ENCODE measurements at places on chromosomes 5 and 9. TPM values are rescaled to one million over a fixed set of nuclear protein-coding genes. Genes with fewer than 3 reads are reported as not detected.

DNA sequence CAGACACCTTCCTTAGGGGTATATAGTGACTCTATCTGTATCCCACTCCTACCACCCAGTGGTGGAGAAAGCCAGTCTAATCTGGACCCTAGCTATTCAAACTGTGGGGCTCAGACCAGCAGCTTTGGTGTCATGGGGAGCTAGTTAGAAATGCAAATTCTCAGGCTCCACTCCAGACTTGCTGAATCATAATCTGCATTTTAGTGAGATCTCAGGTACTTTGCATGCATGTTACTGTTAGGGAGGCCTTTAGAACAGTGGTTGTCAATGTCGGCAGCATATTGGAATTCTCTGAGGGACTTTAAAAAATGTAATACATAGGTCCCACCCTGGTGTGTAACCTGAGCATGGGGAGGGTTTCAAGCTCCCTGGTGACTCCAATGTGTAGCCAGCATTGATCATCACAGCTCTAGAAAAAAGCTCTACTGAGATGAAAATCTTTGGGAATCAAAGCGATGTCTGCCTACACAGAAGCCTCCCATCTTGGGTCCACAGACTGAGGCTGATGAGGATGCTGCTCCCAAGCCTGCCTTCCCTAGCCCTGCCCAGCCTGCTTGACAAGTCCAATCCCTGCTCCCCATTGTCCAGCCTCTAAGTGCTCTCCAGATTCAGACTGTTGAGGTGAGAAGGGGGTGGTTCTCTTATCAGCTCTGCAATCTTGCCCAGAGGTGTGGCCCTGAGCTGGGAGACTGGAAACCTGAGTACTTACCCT lies 11.9 kb upstream of the GM2A start:
- DNase-seq = no peak

DNA sequence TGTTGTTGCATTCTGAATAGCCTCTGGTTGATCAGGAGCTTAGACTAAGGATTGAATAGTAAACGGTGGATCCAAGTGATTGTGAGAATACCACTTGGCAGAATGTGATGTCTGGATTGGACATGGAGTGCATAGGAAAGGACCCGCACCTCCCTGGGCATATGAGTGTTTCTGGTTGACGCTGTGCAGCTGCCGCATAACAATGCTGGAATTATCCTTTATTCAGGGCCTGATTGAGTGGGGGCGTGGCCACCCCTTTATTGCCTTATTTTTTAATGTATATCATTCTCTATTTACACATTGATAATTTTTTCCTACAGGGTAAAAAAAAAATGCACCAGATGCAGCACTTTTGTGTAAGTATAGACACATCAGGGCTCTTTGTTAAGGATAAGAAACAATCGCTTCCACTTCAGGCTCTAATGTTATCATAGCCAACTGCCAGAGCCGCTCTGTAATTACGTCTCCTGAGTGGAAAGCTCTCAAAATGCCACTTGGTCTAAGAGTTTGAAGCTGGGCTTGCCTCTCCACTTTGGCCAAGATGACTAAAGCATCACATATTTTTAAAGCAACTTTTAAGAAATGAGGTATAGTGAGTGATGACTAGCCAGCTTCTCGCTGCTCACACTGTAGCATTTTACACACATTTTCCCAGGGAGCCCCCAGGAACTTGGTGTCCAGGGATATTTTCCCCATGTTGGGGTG lies 5.7 kb downstream of the FGD3 start:
- DNase-seq = no peak

DNA sequence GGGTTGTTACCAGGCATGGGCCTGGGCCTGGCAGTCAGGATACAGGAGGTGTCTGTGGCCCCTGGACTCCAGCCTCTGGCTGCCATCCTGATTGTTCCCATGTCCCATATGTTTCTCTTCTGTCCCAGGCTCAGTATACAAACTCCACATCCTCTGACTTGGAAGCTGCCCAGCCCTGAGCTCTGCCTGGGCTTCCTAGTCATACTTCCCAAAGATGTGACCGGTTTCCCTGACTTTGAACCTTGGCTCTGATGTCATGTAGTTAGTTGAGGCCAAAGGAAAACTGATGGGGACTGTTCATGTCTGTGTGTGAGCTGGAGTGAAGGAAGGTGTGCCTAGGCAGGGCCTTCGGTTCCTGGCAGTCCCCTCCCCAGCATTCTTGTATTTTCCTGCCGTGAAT lies 50.4 kb downstream of the CYSTM1 start:
- no peak for DNase-seq

DNA sequence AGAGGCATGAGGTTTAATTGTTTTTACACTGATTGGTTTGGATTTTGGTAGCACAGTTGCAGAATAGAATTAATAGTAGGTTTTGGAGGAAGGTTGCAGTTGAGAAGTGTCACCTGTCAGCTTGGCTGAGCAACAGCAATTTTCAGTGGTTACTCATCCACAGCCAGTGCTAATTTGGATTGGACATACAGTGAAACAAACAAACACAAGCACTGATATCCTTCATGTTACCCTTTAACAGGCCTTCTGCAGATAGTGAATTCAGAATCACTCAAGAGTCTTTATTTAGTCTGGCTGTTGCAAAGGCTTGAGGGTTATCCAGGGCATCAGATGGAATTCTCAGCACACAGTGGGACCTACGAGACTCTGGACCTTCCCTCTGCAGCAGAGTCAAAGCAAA lies 31.8 kb upstream of the POU4F3 start:
- DNase-seq = no peak

GRCh38 chr9:92455217-92455616 lies 27.1 kb downstream of the ASPN start:
- no peak for DNase-seq

DNA sequence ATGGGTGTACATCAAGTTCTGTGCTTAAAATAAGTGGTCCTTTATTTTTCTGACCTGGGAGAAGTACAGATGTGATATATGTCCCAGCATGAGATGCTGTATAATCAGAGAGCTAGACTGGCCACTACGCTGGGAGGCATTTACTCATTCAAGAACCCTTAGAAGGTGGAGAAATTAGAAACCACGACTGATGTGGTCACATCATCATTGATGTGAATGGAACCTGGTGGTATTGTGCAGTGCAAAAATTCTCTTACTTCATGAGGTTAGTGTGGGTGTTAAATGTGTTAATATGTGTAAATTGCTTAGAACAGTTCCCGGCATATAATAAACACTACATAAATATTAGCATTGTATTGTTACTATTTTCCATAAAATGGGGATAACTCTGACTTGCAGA lies 69.5 kb upstream of the CKMT2 start:
- DNase-seq = no peak

- no peak for DNase-seq
Measured at GRCh38 chr9:107868186-107868585, 378.6 kb upstream of the KLF4 start.

DNA sequence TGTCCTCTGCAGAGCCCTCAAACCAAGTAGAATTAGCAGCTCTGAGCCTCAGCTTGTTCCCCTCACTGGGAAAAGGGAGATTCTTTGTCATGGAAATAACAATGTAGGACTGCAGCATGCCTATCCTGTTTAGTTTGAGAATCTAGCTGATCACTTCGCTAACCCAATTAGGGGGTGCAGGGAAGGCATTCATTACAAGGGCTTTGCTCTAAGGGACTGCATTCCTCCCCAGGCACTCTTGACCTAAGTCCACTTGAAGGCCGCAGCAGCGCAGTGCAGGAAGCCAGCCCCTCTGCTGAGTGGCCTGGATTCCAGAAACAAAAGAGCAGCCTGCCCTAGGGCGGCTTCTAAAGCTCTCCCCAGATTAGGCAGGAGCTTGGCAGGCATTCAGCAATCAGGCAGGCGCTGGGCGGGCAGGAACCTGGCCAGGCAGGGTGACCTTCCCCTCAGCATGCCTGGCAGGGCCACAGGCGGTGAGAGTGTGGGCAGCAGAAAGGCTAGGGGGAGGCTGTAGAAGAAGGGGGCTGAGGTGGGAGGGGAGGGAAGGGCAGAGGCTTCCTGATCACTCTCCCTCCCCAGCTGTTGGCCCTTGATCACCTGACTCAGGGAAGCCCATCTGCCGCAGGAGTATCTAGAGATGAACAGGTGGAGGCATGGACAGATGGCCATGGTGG lies 24.8 kb downstream of the CCNJL start:
- no peak for DNase-seq

DNA sequence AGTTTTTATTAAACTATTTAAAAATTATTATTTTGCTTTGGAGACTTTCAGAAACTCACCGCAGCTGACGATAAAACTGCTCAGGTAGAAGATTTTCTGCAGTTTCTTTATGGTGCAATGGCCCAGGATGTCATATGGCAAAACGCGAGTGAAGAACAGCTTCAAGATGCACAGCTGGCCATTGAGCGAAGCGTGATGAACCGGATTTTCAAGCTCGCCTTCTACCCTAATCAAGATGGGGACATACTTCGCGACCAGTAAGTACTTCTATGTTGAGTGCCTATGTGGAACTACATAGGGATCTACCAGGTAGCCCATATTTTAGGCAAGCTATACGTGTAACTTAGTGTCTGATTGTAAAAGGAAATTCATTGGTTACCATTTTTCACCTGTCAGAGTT lies 94.0 kb downstream of the GAPVD1 start:
- DNase-seq = no peak

- DNase-seq = no peak
Measured at GRCh38 chr5:155522540-155522939, 509.0 kb downstream of the KIF4B start.

DNA sequence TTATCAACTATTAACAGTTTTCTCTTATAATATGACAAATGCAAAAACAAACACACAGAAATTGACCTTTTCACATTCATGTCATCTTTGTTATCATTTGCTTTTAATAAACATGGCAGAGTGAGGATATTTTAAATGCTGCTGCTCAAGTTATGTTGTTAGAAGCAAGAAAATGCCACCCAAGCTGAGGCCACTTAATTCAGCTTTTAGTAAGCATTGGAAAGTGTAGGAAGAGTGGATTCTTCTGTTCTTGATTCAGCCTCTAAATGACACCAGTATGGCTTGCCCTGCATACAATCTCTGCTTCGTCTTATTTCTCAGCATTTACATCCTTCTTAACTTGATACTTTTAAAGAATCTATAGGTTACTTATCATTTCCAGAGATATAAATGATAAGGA lies 420.4 kb upstream of the POU5F2 start:
- DNase-seq = no peak

DNA sequence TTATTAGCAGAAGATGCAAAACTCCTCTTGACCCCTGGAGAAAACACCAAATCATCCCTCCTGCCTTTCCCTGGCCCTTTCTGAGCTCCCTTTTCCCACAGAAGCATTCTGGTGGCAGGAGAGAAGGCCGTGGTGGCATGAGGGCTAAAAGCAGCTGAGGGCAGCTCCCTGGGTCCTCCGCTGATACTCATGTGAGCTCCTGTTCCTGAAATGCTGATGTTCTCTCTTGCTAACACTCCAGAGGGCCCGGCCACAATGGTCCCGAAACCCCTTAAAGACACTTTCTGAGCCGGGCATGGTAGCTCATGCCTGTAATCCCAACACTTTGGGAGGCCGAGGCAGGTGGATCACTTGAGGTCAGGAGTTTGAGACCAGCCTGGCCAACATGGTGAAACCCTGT lies 183.1 kb downstream of the HSPA4 start:
- no peak for DNase-seq

DNA sequence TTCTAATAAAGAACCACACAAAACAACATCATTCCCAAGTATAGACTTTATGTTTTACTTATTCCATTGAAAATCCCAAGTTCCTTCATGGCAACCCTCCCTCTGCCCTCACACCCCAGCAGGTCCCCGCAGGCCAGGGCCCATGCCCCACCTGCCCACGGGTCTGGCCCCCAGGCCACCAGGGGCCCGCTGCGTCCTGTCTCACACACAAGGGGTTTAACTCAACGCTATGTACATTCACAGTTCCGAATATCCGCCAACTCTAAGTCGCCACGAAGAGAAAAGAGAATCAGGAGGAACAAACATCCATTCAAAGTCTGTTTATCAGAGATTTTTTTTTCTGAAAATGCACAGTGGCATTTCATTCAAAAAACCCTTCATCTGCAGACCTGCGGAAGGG lies 16.2 kb upstream of the SLC6A3 start:
- no peak for DNase-seq

PCDHGB4 gene
- polyA plus RNA-seq = 1.7 TPM

CEP78 gene
- polyA plus RNA-seq = 16.0 TPM

FBN2 gene
- polyA plus RNA-seq = 41.0 TPM

ZNF300 gene
- polyA plus RNA-seq = 8.9 TPM

SPATA31C1 gene
- 0.08 TPM for polyA plus RNA-seq

MYORG gene
- 16.3 TPM for polyA plus RNA-seq

FBP2 gene
- polyA plus RNA-seq = 91.5 TPM
